ENCODE measurements at places on chromosomes 2 and 18. TPM values are rescaled to one million over a fixed set of nuclear protein-coding genes. Genes with fewer than 3 reads are reported as not detected.

- DNase-seq: no peak
Observed at GRCh38 chr2:136167721-136168475, 49.9 kb upstream of the CXCR4 start.

DNA sequence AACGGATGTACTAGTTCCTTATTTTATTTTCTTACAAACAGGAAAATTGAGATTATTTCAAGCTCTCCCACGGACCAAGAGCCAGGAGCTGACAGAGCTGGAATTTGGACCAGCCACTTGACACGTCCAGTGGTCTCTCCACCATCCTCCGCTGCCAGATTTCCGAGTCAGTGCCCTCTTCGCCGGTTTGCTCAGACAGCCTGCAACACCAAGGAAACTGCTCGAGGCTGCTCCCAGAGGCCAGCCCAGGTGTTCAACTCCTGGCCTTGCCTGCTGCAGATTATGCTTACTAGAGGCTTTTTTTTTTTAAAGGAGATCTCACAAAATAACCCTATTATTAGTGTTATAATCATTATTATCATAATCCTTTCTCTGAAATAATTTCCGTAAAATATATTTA, 779.8 kb downstream of the RNF144A start:
- no peak for DNase-seq

GRCh38 chr2:8599421-8600242, 82.2 kb upstream of the ID2 start:
- no peak for DNase-seq

Gene SLC5A7
- not detected for total RNA-seq

Gene REG3G
- total RNA-seq: not detected

All from bronchial epithelial cell (primary cell).